ENCODE measurements at places on chromosomes 16 and 17.

DNA sequence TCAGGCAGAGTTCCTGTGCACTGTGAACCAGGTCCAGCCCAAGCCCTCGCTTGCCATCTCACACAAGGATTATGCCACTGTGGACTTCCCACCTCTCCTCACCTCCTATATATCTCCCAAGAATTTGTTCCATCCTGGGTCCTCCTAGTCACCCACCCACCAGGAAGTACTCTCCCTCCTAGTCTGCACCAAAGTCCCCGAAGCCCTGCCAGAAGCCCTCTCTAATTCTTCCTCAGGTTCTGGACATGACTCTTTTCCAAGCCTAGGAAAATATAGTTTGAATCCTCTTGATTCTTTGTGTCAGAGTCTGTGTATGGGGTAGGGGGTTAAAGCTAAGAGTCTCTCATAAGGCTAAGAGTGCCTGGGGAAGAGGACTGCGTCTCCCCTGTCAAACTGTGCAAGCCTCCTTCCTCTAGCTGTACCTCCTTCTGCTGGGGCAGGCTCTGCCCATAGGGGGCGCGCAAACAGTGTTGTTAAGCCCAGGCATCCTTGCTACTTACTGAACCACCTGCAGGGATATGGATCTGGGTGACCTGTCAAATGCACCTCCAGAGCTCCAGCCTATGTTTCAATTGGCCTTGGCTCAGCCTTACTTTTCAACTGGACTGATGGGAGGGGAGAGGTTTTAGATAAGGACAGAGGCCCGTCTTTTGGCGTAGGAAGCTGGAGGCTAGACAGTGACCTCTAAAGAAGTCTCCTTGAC lies 16.6 kb upstream of the DLX4 start:
- peak; percentile 81 for DNase-seq

GRCh38 chr16:87100306-87101058 lies 216.7 kb downstream of the C16orf95 start:
- no peak for DNase-seq

GRCh38 chr17:58091024-58091567 lies 7.9 kb downstream of the DYNLL2 start:
- DNase-seq, result no peak

GRCh38 chr16:79687249-79688130 lies 87.0 kb upstream of the MAF start:
- DNase-seq, result no peak

DNA sequence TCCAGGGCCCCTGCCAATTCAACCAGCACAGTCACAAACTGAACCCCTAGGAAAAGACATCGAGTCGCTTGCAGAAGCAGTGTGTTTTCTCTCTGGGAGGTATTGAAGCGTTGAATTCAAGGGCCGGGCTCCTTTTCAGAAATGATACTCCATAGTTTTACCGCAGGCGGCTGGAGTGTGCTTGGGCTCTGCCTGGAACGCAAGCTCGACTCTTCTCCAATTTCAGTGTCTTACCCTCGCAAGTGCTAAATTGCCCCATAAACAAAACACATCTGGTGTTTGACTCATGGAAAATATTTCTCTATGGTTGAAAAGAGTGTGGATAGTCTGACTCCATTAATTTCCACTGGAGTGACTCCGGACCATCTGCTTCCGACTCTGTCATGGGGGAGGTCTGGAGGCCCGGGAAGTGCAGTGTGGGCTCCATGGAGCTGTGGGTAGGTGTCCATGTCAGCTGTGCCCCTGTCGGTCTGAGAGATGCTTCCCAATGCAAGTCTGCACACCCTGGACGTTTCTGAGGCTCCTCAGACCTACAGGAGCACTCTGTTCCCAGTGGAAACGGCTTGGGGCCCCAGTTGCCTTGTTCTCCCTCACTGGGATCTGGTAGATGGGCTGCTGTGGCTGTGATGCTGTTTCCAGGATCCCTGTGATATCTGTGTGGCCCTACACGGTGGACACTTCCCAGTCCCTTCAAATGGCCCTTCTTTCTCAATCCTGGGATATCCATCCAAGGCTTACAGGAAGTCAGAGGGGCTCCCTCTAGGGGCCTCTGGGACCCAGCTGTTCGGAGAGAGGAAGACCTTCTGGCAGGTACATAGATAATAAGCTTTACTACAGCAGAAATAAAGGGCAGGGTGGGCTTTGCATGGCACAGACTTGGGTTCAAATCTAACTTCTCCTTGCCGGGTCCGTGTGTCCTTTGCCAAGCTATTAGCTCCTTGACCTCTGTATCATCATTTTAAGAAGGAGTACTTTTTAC lies 119.8 kb upstream of the CDH13 start:
- DNase-seq, result no peak

DNA sequence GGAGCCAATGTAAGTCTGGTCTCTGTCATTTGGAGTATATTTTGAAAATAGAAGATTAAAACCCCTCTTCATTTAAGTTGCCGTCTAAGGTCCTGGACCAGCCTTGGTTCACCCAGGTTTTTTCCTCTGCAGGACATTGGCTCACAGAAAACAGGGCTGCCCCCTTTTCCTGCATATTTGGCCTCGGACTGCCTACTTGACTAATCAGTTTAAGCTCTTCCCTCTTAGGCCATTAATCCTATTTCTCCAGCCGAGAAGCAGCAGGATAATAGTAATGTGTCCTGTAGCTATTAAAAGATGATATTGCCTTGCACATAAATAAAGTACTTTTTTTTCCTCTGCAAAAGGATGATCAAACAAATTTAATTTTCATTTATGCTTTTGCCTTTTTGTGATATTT lies 52.1 kb downstream of the PRKCA start:
- DNase-seq, result no peak

DNA sequence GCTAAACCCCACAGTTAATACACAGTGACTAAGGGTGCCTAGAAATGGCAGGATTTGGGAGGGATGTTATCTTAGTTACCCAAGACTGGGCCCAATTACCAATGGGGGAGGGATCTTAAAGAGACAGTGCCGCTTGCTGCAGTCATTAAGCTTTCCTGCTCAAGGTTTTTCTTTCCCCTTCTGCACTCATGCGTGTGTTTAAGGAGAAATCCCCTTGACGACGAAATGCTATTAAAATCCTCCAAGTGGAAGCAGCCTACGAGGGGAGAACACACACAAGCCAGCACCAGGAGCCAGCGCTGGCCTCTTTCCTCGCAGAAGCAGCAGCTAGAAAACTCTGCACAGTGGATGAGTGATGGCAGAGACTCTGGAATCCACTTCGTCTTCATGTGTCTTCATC lies 22.0 kb downstream of the SALL1 start:
- DNase-seq, result no peak

DNA sequence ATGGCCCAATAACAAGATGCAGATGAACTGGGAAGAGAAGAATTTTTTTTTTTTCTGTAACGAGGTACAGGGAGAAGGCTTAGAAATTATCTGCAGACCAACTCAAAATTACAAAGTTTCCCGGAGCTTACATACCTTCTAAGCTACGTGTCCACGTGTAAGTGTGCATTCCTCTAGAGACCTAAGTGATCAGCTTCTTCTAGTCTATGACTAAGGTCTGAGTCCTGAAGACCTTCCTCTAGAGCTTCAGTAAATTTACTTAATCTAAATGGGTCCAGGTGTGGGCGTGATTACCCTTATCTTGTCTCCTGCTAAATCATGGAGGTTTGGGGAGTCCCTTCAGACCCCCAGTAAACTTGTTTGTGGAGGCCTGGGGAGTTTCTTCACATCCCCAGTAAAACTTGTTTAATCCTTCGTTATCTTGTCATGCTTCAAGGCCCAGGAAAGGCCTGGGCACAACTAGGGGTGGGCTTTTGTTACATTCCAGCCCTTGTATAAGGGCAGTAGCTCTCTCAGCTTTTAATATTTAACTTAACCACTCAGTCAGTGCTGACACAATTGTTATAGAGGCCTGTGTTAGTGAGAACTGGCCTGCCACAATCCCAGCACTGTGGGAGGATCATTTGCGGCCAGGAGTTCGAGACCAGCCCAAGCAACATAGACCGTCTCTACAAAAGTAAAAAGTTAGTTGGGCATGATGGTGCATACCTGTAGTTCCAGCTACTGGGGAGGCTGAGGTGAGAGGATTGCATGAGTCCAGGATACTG lies 342.3 kb downstream of the SNX29 start:
- no peak for DNase-seq

DNA sequence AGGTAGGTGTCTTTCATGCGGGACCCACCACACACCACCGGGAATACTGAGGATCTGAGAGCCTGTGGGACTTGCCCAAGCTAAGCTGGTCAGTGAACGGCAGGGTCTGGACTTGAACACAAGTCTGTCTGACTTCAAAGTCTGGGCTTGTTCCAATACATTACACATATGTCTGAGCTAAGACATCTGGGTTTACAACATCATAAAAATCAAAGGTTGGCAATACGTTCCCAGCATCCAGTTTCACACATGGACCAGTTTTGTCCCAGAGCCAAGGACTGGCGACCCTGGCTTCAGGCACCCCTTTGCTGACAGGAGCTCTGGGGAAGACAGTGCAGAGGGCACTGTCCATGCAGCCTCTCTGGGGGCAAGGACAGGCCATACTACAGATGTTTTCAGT lies 27.9 kb upstream of the AXIN2 start:
- DNase-seq, result no peak

- DNase-seq, result no peak
These were observed 25.3 kb downstream of the KLHDC4 start for GRCh38 chr16:87740441-87740840.

DNA sequence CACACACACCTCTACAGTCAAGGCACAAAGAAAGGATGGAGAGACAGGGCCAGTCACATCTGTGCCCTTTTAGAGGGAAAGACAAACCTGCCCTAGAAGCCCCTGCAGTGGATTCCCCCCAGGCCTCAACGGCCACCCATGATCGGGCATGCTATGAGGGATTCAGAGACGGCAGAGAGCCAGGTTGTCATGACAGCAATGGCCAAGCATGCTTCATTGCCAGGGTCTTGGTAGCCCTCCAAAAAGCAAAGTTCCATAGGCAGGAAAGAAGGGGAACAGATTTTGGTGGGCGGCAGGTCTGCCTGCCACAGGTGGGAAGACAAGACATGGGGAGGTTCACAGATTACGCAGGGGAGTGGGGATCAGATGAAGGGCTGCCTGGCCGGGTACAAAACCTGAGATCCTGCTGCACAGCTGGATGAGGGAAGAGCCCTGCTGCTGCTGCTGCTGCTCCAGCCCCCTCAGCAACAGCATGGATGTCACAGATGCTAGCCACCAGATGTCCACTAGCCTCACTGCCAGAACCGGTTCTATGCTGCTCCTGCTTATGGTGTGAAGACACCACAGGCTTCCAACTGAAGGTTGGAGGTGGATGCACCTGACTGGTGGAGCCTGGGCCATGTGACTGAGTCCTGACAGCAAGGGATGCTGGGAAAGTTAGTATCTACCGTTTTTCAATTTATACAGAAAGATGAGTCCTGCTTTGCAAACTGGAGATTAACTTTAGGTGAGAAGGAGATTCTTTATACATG lies 17.8 kb downstream of the ACTG1 start:
- no peak for DNase-seq

- DNase-seq, result no peak
These were observed 458.4 kb downstream of the SHISA9 start for GRCh38 chr16:13359835-13360234.

DNA sequence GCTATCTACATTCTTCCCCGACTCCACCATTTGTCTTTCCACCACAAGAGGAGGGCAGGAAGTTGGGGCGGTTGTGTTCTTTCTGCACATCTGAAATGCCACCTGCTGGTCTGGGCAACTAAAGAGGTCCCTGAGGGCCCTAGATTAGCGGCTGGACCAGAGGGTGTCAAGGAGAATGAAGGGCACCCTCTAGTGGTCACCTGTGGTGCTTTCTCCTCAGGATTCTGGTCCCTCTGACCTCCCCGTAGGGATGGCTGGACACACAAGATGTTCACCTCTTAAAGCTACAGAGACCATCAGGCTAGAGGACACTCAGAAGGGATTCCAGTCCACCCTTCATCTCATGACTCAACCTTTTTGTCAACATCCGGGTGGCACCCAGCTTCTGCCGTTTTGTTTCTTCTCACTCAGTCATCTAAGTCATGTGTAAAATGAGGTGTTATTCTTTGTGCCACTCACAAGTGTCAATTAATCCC lies 2.9 kb upstream of the SCIMP start:
- no peak for DNase-seq

DNA sequence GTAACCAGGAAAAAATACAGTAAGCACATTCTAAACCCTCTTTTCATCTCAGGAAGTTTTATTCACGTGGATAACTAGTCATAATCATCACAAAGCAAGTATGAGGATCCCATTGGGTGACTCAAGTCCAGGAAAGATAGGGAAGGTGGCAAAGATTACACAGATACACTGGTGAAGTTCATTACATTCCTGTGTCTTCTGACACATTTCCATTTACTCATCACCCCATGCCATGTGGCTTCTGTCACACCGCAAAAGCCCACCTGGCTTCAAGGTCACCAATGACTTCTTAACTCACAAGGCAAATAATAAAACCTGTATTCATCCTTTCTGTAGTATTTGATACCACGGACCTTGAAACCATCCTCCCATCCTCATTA lies 17.0 kb downstream of the HS3ST3A1 start:
- DNase-seq, result no peak

GRCh38 chr17:413706-414380 lies 61.2 kb upstream of the RPH3AL start:
- DNase-seq, result no peak

- DNase-seq, result no peak
These were observed 87.3 kb downstream of the C16orf78 start for GRCh38 chr16:49460786-49461470.

- DNase-seq, result no peak
These were observed 126.0 kb upstream of the CIBAR2 start for GRCh38 chr16:85238233-85238647.

- no peak for DNase-seq
These were observed 102.1 kb downstream of the SNX29 start for GRCh38 chr16:12078405-12079280.

- DNase-seq, result no peak
These were observed 25.0 kb upstream of the ADAM11 start for GRCh38 chr17:44733753-44734152.

DNA sequence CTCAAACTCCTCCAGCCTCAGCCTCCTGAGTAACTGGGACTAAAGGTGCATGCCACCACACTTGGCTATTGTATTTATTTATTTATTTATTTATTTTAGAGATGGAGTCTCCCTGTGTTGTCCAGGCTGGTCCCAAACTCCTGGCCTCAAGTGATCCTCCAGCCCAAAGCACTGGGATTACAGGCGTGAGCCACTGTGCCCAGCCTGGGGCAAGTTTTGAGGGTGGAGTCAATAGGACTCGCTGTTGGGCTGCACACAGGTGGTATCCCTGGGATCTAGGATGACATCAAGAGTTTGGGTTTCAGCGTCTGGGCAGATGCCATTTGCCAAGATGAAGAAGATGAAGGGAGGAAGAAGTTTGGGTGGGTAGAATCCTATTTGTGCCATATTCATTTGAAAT lies 213.9 kb downstream of the GSG1L start:
- DNase-seq, result no peak

- DNase-seq, result no peak
These were observed 50.7 kb downstream of the TANGO6 start for GRCh38 chr16:68893710-68894705.

GRCh38 chr17:81683208-81683583 lies 401 bp downstream of the ARL16 start:
- DNase-seq, result no peak

Data from activated T-cell treated with anti-CD3 and anti-CD28 coated beads for 1 hour (primary cell).